ENCODE measurements at places on chromosomes 12 and 14.

GRCh38 chr14:36056845-36057244, 119.7 kb downstream of the PTCSC3 start:
- no peak for DNase-seq

GRCh38 chr12:2652011-2652400, 142.8 kb upstream of the FKBP4 start:
- no peak for DNase-seq

- no peak for DNase-seq
Measured at GRCh38 chr14:104651876-104652260, 37.5 kb upstream of the INF2 start.

DNA sequence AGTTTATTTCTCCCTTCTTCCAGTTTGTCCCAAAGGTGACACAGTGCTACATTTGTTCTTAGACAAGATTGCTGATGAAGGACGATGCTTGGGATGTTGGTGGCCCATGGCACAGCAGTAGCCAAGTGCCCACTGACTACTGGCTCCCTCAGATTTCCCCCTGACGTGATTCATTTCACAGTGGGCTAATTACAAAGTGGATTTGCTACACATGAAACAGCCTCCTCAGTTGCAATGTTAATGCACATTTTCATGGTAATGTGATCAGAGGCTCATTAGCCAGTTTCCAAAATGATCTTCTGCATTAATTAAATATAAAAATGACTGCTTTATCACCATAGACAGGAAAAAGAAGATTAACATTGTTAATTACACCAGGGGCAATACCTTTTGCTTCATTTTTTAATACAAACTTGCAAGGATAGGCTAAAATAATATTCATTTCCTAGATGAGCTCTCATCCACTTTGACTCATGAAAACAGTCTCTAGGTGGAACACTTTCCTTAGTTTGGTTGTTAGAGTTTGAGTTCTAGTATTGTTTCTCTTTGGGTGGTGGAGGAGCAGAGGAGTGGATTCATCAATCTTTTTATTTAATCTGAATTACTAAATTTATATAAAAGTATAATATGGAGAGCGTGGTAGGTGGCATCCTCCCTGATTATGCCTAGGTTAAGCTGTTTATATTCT, 250.9 kb downstream of the PDZRN4 start:
- no peak for DNase-seq

DNA sequence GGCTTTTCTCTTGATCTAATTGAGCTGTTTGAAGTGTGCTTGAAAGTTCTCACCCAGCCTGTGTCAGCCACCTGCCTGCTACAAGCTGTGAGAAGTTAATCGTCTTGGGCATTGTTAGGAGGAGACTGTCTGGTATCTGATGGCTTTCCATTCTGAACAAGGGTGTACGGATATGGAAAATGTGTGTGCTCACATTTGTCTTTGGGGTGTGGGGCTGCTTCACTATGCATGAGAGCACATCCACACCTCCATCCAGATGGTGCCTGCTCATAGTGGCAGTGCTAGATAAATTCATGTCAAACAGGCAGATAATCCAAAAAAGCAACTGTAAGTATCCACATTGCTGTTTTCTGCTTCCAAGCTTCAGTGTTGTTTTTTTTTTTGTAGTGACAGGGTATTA, 462.2 kb downstream of the DIO2 start:
- DNase-seq = no peak

DNA sequence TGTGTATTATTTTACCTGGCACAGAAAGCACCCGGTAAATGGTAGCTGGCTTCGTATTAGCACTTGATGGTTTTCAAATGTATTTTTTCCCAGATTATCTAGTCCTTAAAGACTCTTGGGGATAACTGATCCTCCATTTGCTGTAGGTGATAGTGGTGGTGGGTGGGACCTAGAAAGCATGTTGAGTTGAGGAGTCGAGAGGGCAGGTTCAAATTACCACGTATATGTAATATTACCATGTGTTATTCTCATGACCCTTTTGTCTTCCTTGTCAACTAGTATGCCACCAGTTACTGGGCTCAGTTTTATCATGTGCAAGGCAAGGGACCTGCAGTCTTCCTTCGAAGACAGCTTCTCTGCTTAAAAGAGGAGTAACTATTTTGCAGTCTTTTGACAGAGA, 1.8 kb downstream of the GLRX5 start:
- DNase-seq = no peak

Measured in fibroblast of the aortic adventitia (primary cell).